ENCODE measurements at places on chromosomes 1 and 21. TPM values are rescaled to one million over a fixed set of nuclear protein-coding genes. Genes with fewer than 3 reads are reported as not detected.

The FMO3 gene
- total RNA-seq, result not detected

The CFAP141 gene
- not detected for total RNA-seq

The CD52 gene
- total RNA-seq, result not detected

The AQP10 gene
- total RNA-seq, result not detected

The NOL9 gene
- 26.8 TPM for total RNA-seq

The TIE1 gene
- 0.87 TPM for total RNA-seq

The ADAM15 gene
- 66.8 TPM for total RNA-seq

The TMEM54 gene
- 9.3 TPM for total RNA-seq

The S100A7A gene
- not detected for total RNA-seq

The NTRK1 gene
- 0.10 TPM for total RNA-seq

The PIGR gene
- total RNA-seq, result not detected

The A3GALT2 gene
- total RNA-seq, result not detected

GRCh38 chr1:119739150-119739549 lies 27.4 kb downstream of the PHGDH start:
- H3K27me3 ChIP-seq, result no peaks in the 10 kb centered on the region
- peaks cover 10% of the 10 kb centered on the region for H3K36me3 ChIP-seq
- no peak overlapping the region for H3K27ac ChIP-seq
- DNase-seq, result no peak
- H3K4me1 ChIP-seq, result peaks cover 3% of the 10 kb centered on the region
- H3K4me3 ChIP-seq, result no peak overlapping the region

DNA sequence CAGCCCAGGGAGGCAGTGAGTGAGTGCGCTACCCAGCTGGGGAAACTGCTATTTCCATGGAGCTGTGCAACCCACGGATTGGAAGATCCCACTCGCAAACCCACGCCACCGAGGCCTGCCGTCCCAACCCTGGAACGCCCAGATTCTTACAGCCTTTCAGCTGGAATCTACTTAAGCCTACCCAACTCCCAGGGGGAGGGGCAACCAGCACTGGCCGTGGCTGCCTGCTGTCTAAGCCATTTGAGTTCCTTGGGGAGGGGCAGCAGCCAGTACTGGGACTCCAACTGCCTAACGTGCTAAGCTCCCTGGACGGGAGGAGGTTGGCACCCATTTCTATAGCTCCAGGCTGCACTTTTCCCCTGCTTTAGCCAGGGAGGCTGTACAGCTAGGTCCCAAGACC lies 27.1 kb upstream of the ZNF669 start:
- no peaks in the 10 kb centered on the region for H3K27me3 ChIP-seq
- DNase-seq, result no peak
- H3K4me3 ChIP-seq, result no peak overlapping the region
- no peak overlapping the region for H3K27ac ChIP-seq
- H3K4me1 ChIP-seq, result no peaks in the 10 kb centered on the region

- H3K27ac ChIP-seq, result no peak overlapping the region
- DNase-seq, result peak; percentile 50
- H3K4me3 ChIP-seq, result no peak overlapping the region
- H3K27me3 ChIP-seq, result no peaks in the 10 kb centered on the region
- peaks cover 3% of the 10 kb centered on the region for H3K4me1 ChIP-seq
These were observed 21.3 kb downstream of the GPSM2 start for GRCh38 chr1:108897865-108898720.

- no peak overlapping the region for H3K27ac ChIP-seq
- H3K4me3 ChIP-seq, result no peak overlapping the region
- no peaks in the 10 kb centered on the region for H3K27me3 ChIP-seq
- peaks cover 10% of the 10 kb centered on the region for H3K4me1 ChIP-seq
- no peaks in the 10 kb centered on the region for H3K36me3 ChIP-seq
These were observed 463.5 kb downstream of the LMO4 start for GRCh38 chr1:87791931-87792740.

DNA sequence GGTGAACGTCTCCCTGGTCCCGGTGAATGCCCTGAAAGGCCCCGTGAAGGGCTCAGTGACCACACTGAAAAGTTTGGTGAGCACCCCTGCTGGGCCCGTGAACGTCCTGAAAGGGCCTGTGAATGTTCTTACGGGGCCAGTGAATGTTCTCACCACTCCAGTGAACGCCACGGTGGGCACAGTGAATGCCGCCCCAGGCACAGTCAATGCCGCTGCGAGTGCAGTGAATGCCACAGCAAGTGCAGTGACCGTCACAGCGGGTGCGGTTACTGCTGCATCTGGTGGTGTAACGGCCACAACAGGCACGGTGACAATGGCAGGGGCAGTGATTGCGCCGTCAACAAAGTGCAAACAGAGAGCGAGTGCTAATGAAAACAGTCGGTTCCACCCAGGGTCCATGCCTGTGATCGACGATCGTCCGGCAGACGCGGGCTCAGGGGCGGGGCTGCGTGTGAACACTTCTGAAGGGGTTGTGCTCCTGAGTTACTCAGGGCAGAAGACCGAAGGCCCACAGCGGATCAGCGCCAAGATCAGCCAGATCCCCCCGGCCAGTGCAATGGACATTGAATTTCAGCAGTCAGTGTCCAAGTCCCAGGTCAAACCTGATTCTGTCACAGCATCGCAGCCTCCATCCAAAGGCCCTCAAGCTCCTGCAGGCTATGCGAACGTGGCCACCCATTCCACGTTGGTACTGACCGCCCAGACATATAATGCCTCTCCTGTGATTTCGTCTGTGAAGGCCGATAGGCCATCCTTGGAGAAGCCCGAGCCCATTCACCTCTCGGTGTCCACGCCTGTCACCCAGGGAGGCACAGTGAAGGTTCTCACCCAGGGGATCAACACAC lies 41.5 kb downstream of the ZBTB17 start:
- H3K4me1 ChIP-seq, result peaks cover 15% of the 10 kb centered on the region
- H3K27me3 ChIP-seq, result no peaks in the 10 kb centered on the region
- no peak for DNase-seq
- no peak overlapping the region for H3K27ac ChIP-seq

DNA sequence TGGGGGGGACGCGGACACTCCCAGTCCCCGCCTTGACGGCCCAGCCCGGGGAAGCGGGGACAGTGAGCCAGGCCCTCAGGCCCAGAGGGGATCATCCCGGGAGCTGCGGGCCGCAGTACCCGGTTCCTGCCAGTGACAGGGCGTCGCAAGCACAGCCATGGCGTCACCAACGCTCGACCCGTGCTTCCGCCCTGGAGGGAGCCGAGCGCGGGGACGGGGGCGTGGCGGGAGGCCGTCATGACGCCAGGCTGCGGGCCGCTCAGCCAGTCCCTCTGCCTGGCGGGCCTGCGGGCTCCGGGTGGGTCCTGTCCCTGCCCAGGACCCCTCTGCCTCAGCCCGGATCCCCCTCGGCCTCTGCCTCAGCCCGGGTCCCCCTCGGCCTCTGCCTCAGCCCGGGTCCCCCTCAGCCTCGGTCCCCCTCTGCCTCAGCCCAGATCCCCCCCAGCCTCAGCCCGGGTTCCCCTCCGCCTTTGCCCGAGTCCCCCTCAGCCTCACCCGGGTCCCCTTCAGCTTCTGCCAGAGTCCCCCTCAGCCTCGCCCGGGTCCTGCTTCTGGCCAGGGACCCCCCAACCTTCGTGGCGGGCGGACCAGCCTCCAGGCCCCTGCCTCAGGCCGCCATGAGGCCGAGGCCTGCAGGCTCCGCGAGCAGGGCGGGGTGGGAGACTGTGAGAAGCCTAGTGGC lies 2.3 kb upstream of the SLC2A5 start:
- H3K27me3 ChIP-seq, result peaks cover 21% of the 10 kb centered on the region
- no peak for DNase-seq
- H3K4me3 ChIP-seq, result no peak overlapping the region
- H3K36me3 ChIP-seq, result no peaks in the 10 kb centered on the region

GRCh38 chr1:50329332-50329932 lies 93.8 kb downstream of the DMRTA2 start:
- H3K27me3 ChIP-seq, result peaks cover 9% of the 10 kb centered on the region
- no peaks in the 10 kb centered on the region for H3K4me1 ChIP-seq
- no peak overlapping the region for H3K4me3 ChIP-seq
- no peak for DNase-seq
- H3K27ac ChIP-seq, result no peak overlapping the region

DNA sequence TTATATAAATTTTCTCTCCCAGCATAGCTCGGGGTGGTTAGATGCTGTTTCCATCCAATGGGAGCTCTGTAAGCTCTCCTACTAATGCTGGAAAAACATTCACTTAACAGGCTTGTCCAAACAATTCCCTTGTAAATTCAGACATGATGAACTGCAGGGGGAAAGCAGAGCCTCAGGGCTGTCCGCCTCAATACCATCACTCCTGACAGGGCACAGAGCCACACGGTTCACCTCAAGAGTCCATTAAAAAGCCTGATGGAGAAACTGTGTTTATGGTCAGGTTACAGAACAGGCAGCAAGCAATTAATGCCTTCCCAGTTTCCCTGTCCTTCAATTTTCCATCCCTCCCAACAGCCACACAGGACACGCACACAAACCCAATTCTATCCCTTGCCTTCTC lies 171.0 kb downstream of the BRINP2 start:
- no peaks in the 10 kb centered on the region for H3K27me3 ChIP-seq
- no peaks in the 10 kb centered on the region for H3K4me1 ChIP-seq
- no peak overlapping the region for H3K27ac ChIP-seq
- no peak overlapping the region for H3K4me3 ChIP-seq

DNA sequence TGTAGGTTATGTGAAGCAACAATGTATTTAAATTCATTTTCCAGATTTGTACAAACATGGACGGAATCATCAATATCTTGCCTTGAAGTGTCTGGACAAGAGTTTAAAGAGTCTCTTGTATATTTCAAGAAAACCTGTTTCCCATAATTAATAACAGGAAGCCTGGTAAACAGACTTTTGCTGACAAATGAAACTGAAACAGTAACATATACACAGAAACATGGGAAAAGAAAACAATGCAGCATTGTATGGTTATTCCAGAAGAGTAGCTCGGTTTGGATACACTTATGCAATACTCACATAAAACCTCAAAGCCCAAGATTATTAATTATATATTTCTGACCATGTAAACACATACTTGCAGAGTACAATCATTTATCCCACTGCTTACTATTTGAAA lies 265.5 kb downstream of the PTPRC start:
- no peaks in the 10 kb centered on the region for H3K27me3 ChIP-seq
- H3K36me3 ChIP-seq, result peaks cover 34% of the 10 kb centered on the region

DNA sequence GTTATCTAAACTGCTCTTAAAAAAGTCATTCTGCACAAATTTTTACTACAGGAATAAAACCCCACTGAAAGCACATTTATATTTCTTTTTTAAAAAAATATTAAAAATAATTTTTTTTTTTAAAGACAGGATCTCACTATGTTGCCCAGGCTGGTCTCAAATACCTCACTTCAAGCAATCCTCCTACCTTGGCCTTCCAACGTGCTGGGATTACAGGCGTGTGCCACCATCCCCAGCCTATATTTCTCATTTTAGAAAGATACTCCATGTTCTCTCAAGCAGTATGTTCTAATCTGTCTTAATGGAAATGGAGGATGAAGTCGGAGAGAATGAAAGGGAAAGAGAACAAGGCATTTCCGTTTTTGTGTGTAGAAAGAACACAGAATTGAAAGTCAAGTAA lies 17.1 kb downstream of the USP24 start:
- H3K27ac ChIP-seq, result no peak overlapping the region
- DNase-seq, result no peak
- H3K4me3 ChIP-seq, result no peak overlapping the region
- no peaks in the 10 kb centered on the region for H3K27me3 ChIP-seq
- no peaks in the 10 kb centered on the region for H3K36me3 ChIP-seq

DNA sequence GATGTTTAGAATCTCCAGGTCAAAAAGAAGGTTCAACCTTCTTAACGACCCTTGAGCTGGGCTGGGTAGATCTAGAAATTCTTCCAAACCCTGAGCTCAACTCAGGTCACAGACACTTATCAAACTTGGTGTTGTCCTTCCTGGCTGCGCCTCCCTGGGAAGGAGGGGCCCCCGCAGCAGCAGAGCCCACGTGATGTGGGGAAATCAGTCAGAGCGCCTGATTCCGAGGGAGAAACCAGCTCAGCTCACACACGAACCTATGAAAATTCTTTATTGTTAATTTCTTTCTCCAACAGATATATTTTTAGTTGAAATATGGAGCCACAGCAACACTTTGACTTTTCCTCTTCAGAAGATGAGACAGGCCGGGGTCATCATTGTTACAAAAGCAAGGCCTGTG lies 24.3 kb upstream of the CLSTN1 start:
- no peak for DNase-seq
- no peaks in the 10 kb centered on the region for H3K36me3 ChIP-seq
- no peaks in the 10 kb centered on the region for H3K27me3 ChIP-seq
- no peak overlapping the region for H3K27ac ChIP-seq
- H3K4me3 ChIP-seq, result no peak overlapping the region

DNA sequence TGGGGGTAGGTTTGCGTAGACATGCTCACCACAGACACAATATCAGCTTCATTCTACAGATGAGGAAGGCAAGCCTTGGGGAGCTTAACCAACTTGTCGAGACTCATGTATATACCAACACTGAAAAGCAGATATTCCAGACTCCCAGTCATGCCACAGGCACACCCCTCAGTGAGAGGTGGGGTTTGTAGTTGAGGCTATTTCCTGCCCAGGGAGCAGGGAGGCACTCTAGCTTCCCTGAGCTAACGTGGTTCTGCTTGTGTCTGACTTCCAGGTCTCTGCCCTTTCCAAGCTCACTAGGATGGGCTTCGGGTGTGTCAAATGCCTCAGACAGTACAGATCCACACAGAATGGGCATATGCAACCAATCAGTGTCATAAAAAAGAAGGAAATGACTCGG lies 122.3 kb upstream of the RUNX1 start:
- H3K27me3 ChIP-seq, result no peaks in the 10 kb centered on the region
- no peaks in the 10 kb centered on the region for H3K36me3 ChIP-seq
- H3K4me1 ChIP-seq, result no peaks in the 10 kb centered on the region
- H3K4me3 ChIP-seq, result no peak overlapping the region

GRCh38 chr1:210129092-210129491 lies 103.5 kb upstream of the SERTAD4 start:
- no peaks in the 10 kb centered on the region for H3K27me3 ChIP-seq
- peaks cover 6% of the 10 kb centered on the region for H3K4me1 ChIP-seq
- no peak for DNase-seq
- no peak overlapping the region for H3K27ac ChIP-seq
- H3K4me3 ChIP-seq, result no peak overlapping the region

- H3K36me3 ChIP-seq, result no peaks in the 10 kb centered on the region
- no peaks in the 10 kb centered on the region for H3K4me1 ChIP-seq
- H3K27me3 ChIP-seq, result peaks cover 3% of the 10 kb centered on the region
- H3K4me3 ChIP-seq, result no peak overlapping the region
- DNase-seq, result no peak
These were observed 29.9 kb upstream of the IGSF21 start for GRCh38 chr1:18077657-18078215.

Measured in astrocyte (in vitro differentiated cells and primary cell).